ENCODE measurements at places on chromosomes 13 and 19. TPM values are rescaled to one million over a fixed set of nuclear protein-coding genes. Genes with fewer than 3 reads are reported as not detected.
A peak's percentile ranks its signal among the peaks of the same experiment; 100 is the strongest.

The ELSPBP1 gene
- not detected for polyA plus RNA-seq

The IGFL4 gene
- polyA plus RNA-seq: not detected

The SERTM1 gene
- polyA plus RNA-seq: 1.7 TPM

The UBE2L5 gene
- 0.48 TPM for polyA plus RNA-seq

DNA sequence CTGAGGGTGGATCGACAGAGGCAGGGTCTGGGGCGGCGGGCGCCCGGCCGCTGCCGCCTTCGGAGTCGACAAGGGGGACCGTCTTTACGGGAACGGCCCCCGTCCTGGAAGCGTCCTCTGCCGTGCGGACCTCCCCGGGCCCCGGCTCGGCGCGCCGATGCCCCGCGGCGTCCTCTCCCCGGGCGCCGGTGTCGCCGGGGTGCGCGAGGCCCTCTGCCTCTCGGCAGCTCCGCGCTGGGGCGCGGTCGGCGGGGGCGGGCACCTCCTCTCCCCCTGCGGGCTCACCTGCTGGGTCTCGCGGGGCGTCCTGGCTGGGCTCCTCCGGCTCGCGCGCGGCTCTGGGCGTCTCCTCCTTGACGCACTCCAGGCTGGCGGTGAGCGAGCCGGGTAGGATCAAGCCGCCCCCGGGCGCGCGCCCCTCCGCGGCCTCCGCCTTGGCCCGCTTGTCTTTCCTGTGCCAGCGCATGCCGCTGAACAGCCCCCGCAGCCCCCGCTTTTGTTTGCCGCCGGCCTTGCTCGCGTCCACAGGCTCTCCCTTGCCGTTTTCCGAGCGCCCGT is 1.5 kb downstream of the AMER2 start:
- no peak overlapping the region for H3K4me3 ChIP-seq
- no peak overlapping the region for H3K27ac ChIP-seq
- no peak for DNase-seq
- H3K4me1 ChIP-seq: no peaks in the 10 kb centered on the region

- no peak overlapping the region for H3K4me3 ChIP-seq
- no peak for DNase-seq
- no peaks in the 10 kb centered on the region for H3K27me3 ChIP-seq
These were observed 179.6 kb upstream of the MIR17HG start for GRCh38 chr13:91167706-91168385.

DNA sequence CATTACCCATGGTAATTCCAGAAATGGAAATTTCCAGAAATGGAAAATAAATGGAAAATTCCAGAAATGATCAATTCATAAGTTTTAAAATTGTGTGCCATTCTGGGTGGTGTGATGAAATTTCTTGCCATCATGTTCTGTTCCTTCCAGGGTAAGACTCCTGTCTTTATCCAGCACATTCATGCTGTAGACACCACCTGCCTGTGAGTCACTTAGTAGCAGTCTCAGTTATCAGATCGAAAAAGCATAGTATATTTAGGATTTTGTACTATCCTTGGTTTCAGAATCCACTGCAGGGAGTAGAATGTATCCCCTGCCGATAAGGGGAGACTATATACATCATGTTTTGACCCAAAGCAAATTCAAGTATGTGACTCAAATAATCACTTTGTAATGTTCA is 26.7 kb upstream of the CSNK1A1L start:
- H3K36me3 ChIP-seq: no peaks in the 10 kb centered on the region
- no peak overlapping the region for H3K27ac ChIP-seq
- no peaks in the 10 kb centered on the region for H3K27me3 ChIP-seq
- no peak for DNase-seq
- no peaks in the 10 kb centered on the region for H3K4me1 ChIP-seq
- H3K4me3 ChIP-seq: no peak overlapping the region

DNA sequence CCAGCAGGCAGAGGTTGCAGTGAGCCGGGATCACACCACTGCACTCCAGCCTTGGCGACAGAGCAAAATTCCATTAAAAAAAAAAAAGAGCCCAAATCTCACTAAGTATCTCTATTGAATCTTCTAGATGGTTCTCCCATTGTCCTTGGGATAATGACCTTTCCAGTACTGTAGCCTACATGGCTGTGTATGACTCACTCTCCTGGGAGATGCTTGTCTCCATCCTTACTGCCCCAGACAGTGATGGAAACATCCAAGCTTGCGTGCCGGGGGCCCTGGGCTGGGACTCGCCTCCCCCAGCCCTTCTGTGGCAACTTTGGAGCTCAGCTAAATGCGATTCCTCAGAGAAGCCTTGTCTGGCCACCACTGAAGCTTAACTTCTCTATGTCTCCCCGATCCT is 49.7 kb downstream of the NWD1 start:
- no peak overlapping the region for H3K27ac ChIP-seq
- DNase-seq: no peak
- H3K4me1 ChIP-seq: no peaks in the 10 kb centered on the region
- H3K36me3 ChIP-seq: no peaks in the 10 kb centered on the region
- H3K4me3 ChIP-seq: no peak overlapping the region

DNA sequence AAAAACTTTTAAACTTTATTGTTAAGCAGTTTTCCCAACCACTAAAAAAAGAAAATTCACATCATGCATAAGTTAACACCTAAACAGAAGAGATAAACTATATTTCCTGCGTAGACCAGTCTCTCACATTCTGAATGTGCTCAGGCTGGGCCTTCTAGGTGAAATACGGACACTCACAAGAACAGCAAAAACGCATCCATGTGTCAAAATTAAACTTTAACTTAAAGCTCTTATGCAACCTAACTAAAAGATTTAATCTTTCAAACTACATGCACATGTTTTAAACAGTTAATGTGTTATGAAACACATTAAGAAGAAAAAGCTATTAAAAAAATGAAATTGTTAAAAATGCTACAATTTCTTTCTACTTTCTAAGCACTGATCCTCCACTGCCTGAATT is 2.6 kb downstream of the SAFB2 start:
- H3K4me1 ChIP-seq: peaks cover 11% of the 10 kb centered on the region
- no peaks in the 10 kb centered on the region for H3K27me3 ChIP-seq
- H3K4me3 ChIP-seq: no peak overlapping the region
- no peak overlapping the region for H3K27ac ChIP-seq
- DNase-seq: no peak
- H3K36me3 ChIP-seq: no peaks in the 10 kb centered on the region

DNA sequence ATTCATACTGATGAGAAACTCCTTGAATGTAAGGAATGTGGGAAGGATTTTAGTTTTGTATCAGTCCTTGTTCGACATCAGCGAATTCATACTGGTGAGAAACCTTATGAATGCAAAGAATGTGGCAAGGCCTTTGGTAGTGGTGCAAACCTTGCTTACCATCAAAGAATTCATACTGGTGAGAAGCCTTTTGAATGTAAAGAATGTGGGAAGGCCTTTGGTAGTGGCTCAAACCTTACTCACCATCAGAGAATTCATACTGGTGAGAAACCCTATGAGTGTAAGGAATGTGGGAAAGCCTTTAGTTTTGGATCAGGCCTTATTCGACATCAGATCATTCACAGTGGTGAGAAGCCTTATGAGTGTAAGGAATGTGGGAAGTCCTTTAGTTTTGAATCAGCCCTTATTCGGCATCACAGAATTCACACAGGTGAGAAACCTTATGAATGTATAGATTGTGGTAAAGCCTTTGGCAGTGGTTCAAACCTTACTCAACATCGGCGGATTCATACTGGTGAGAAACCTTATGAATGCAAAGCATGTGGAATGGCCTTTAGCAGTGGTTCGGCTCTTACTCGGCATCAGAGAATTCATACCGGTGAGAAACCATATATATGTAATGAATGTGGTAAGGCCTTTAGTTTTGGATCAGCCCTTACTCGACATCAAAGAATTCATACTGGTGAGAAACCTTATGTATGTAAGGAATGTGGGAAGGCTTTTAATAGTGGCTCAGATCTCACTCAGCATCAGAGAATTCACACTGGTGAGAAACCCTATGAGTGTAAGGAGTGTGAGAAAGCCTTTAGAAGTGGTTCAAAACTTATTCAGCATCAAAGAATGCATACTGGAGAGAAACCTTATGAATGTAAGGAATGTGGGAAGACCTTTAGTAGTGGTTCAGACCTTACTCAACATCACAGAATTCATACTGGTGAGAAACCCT is 26.6 kb downstream of the ZNF345 start:
- H3K36me3 ChIP-seq: peaks cover 4% of the 10 kb centered on the region
- DNase-seq: no peak
- H3K27me3 ChIP-seq: no peaks in the 10 kb centered on the region
- no peak overlapping the region for H3K4me3 ChIP-seq
- H3K27ac ChIP-seq: no peak overlapping the region

- no peaks in the 10 kb centered on the region for H3K27me3 ChIP-seq
- no peak overlapping the region for H3K4me3 ChIP-seq
- no peak overlapping the region for H3K27ac ChIP-seq
- H3K36me3 ChIP-seq: no peaks in the 10 kb centered on the region
- peaks cover 11% of the 10 kb centered on the region for H3K4me1 ChIP-seq
These were observed 28.9 kb downstream of the MLLT1 start for GRCh38 chr19:6250909-6251308.

- H3K4me3 ChIP-seq: peak within 1 kb of the TSS; percentile 21
- no peaks in the 10 kb centered on the region for H3K27me3 ChIP-seq
- no peaks in the 10 kb centered on the region for H3K36me3 ChIP-seq
- H3K27ac ChIP-seq: peak within 1 kb of the TSS; percentile 12
- H3K4me1 ChIP-seq: peaks cover 3% of the 10 kb centered on the region
These were observed at the start of gene C3 for GRCh38 chr19:6720369-6721137. Gene C3, minus strand, starts transcription at chr19:6720650. Its CDS starts 61 bp downstream, at chr19:6720589.

GRCh38 chr13:72798817-72799216 is 16.9 kb downstream of the PIBF1 start:
- no peak for DNase-seq
- no peaks in the 10 kb centered on the region for H3K27me3 ChIP-seq
- H3K27ac ChIP-seq: no peak overlapping the region
- H3K4me3 ChIP-seq: no peak overlapping the region

GRCh38 chr19:43152214-43152613 is 34.1 kb downstream of the PSG5 start:
- no peaks in the 10 kb centered on the region for H3K36me3 ChIP-seq
- H3K4me3 ChIP-seq: no peak overlapping the region
- H3K4me1 ChIP-seq: no peaks in the 10 kb centered on the region
- no peak overlapping the region for H3K27ac ChIP-seq
- DNase-seq: no peak

DNA sequence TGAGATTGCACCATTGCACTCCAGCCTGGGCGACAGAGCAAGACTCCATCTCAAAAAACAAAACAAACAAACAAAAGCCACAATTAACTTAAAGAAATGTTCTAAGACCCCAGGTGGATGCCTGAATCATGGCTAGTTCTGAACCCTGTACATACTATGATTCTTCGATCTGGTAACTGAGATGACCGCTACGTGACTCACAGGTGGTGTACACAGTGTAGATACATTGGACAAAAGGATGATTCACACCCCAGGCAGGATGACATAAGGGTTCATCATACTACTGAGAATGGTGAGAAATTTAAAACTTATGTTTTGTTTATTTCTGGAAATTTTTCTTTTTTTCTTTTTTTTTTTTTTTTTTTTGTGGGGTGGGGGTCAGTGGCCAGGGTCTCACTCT is 6.5 kb downstream of the ZNF426 start:
- H3K4me1 ChIP-seq: no peaks in the 10 kb centered on the region
- DNase-seq: no peak
- H3K27ac ChIP-seq: no peak overlapping the region
- H3K36me3 ChIP-seq: peaks cover 17% of the 10 kb centered on the region

DNA sequence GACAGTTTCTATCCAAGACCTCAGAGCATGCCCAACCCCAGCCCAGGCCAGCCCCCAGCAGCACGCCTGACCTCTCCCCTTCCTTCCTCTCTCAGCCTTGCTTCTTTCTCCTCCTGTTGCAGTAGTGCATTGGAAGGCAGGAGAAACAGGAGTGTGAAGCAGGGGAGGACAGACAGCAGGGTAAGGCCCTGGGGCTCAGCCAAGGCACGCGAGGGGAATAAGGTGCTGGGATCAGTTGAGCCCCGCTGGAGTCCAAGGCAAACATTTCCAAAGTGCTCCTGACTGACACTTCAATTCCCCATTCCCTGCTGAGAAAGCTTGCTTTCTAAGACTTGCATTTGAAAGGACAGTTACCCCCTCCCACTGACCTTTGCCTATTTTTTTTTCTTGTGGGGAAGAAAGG is 73.1 kb upstream of the OLFM4 start:
- DNase-seq: no peak
- no peak overlapping the region for H3K4me3 ChIP-seq
- H3K4me1 ChIP-seq: no peaks in the 10 kb centered on the region
- H3K27me3 ChIP-seq: no peaks in the 10 kb centered on the region
- H3K36me3 ChIP-seq: no peaks in the 10 kb centered on the region
- H3K27ac ChIP-seq: no peak overlapping the region

DNA sequence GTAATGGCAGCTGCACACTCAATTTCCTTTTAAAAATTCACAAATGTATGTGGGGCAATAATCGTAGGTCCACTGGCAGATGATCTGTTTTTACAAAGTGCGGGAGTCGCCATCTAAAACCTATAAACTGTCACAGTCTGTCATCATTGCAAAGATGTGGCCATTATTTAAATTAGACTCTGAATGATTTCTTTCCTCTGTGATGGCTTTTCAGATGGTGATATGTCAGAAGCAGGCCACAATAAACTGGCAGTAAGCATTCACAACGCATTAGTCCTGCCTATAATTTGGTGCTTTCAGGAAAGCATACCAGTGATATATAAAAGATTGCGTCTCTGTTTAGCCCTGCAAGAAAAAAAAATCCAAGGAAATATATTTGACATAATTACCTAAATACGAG is 226.8 kb downstream of the TBC1D4 start:
- no peak overlapping the region for H3K27ac ChIP-seq
- no peak overlapping the region for H3K4me3 ChIP-seq
- H3K36me3 ChIP-seq: no peaks in the 10 kb centered on the region
- no peaks in the 10 kb centered on the region for H3K27me3 ChIP-seq
- H3K4me1 ChIP-seq: no peaks in the 10 kb centered on the region

- H3K4me3 ChIP-seq: no peak overlapping the region
- H3K36me3 ChIP-seq: no peaks in the 10 kb centered on the region
- H3K27me3 ChIP-seq: no peaks in the 10 kb centered on the region
- H3K27ac ChIP-seq: no peak overlapping the region
These were observed 290.1 kb downstream of the FOXO1 start for GRCh38 chr13:40376296-40376849.

- DNase-seq: no peak
- no peak overlapping the region for H3K4me3 ChIP-seq
- no peaks in the 10 kb centered on the region for H3K27me3 ChIP-seq
- no peaks in the 10 kb centered on the region for H3K36me3 ChIP-seq
- no peak overlapping the region for H3K27ac ChIP-seq
These were observed 38.6 kb upstream of the ZNF30 start for GRCh38 chr19:34888091-34888490.

DNA sequence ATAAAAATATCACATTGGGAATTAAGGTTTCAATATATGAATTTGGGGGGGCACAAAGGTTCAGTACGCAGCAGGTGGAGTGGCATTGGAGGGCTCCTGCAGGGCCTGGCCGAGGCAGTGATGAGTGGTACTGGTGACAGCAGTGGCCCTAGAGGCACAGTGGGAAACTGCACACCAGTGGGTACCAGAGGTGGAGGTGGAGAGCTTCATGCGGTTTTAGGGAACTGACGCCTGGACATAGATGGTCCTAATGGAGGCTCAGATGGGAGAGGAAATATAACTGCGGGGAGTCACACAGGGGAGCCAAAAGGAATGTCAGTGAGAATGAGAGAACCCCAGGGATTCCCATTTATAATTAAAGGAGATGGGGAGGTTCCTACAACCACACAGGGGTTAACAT is 156.2 kb downstream of the COG6 start:
- H3K4me3 ChIP-seq: no peak overlapping the region
- DNase-seq: no peak
- no peak overlapping the region for H3K27ac ChIP-seq
- H3K36me3 ChIP-seq: no peaks in the 10 kb centered on the region

- no peak for DNase-seq
- H3K4me1 ChIP-seq: no peaks in the 10 kb centered on the region
- no peaks in the 10 kb centered on the region for H3K27me3 ChIP-seq
- H3K4me3 ChIP-seq: no peak overlapping the region
These were observed 80.1 kb downstream of the KLF5 start for GRCh38 chr13:73138638-73139491.

Data from ovary (tissue), 10 donors.